NCI-H1436 (cell line): ENCODE measurements at places on chromosomes 13 and 19.

DNA sequence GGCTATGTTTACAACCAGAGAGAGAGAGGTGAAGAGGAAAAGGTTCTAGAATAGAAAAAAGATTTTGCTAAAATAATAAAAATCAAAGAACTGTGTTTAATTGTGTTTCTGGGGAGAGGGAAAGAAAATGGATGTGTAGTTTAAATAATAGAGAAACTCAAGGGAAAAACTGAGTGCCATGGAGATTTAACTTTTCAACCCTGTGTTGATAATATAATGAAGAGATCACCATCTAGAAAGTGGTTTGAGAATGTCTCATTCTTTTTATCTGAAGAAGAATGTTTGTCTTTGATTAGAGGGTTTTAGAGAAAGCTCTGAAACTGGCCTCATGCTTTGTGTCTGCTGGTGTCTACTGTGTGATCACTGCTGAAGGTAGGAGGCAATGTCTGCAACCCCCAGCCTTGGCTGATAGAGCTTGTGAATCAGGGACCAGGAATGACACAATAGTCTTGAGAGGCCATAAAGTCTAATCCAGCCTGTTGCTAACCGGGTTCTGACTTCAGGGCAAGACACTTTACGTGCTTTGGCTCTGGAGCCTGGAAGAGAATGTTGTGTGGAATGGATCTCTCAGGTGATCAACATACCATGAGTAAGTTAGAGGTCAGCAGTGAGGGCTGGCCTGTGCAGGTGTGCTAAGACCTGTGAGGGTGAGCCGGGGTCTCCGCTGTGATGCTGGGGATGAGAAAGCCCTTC lies 5.4 kb downstream of the COL4A2 start:
- no peak for DNase-seq

GRCh38 chr19:30446850-30447552 lies 74.8 kb downstream of the ZNF536 start:
- DNase-seq: peak; percentile 23

- no peak for DNase-seq
Observed at GRCh38 chr19:32828643-32829344, 40.8 kb downstream of the SLC7A9 start.

- no peak for DNase-seq
Observed at GRCh38 chr13:36352350-36352749, 6.2 kb upstream of the SPART start.

DNA sequence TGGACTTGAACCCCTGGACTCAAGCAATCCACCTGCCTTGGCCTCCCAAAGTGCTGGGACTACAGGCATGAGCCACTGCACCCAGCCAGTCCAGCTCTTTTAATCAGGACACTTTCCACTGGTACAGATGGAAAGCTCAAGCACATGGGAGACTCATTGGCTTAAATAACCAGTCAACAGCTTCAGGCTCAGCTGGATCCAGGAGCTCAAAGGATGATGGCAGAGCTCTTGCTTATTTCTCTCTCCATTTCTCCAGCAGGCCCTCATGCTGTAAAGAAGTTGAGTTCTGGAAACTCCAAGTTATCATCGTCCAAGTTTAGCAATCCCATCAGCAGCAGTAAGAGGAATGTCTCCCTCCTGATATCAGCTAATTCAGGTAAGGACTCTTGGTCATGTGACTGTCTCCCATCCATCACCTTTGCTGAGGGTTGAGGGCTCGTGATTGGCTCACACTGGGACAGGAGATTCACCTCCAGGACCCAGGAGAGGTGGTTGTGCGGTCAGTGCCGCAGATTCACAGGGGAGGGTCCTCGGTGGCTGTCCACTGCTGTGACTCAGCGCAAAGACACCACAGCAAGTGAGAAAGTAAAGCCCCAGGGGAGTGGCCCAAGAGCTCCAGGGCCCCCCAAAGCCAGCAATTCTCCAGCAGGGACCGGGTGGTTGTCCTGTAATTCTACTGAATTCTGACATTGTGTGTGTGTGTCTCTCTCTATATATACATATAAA lies 5.1 kb downstream of the CCL25 start:
- no peak for DNase-seq
